Umbilical cord (tissue), 2 donors: ENCODE measurements at places on chromosomes 6 and 20. TPM values are rescaled to one million over a fixed set of nuclear protein-coding genes. Genes with fewer than 3 reads are reported as not detected.
A peak's percentile ranks its signal among the peaks of the same experiment; 100 is the strongest.

DNA sequence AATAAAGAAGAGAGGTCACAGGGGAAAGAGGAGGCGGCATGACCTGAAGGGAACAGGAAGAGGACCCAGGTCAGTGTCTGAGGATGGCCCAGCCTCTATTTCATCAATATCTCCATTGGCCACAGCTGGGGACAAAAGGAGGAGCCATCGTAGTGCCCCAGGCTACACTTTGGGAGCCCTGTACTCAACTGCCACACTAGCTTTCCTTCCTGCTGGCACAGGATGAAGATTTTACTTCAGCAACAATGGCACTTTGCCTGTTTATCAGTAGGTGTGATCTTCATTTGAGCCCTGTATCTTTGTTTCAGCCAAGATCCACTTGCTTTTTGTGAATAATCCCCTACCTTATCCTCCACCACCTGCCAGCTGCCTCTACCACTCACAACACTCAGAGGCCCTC, 35.4 kb upstream of the RCAN2 start:
- no peak for DNase-seq

GRCh38 chr20:10987651-10988383, 314.0 kb upstream of the JAG1 start:
- no peak for DNase-seq

- no peak for DNase-seq
These were observed 9.6 kb downstream of the ZNF318 start for GRCh38 chr6:43359831-43360230.

- no peak for DNase-seq
These were observed 36.4 kb downstream of the XRN2 start for GRCh38 chr20:21339499-21339898.

- no peak for DNase-seq
These were observed 75.7 kb upstream of the PTCHD4 start for GRCh38 chr6:48186746-48187145.

- DNase-seq = no peak
These were observed 28.5 kb upstream of the CCR6 start for GRCh38 chr6:167094436-167094819.

The PLG gene
- total RNA-seq = 5.3 TPM

The CDKN1A gene
- total RNA-seq = 34.2 TPM

- DNase-seq = peak; percentile 99
These were observed 109.9 kb downstream of the NOL4L start for GRCh38 chr20:32474967-32475811.

The SIRPD gene
- total RNA-seq = 4.3 TPM

- DNase-seq = peak; percentile 23
These were observed 1.9 kb upstream of the ELOVL4 start for GRCh38 chr6:79949233-79949632.

The THBS2 gene
- 238 TPM for total RNA-seq

GRCh38 chr6:17281497-17282481, 628 bp downstream of the RBM24 start:
- peak; percentile 15 for DNase-seq

DNA sequence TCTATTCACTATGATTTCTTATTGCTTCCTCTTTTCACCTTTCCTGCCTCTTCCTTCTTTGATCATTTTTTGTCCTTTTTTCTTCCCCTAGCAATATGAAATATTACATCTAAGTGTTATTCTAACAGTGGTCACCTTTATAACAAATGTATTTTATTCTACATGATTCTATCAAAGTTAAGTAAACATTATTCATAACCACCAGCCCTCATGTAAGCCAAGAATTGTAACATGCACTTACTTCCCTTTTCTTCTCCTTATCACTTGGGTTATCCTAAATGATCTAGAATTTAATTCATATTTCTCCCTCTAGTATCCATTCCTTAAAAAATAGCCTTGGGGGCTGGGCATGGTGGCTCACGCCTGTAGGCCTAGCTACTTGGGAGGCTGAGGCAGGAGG, 88.3 kb upstream of the SLC22A23 start:
- no peak for DNase-seq

- no peak for DNase-seq
These were observed 3.9 kb upstream of the BPIFA2 start for GRCh38 chr20:33163856-33164762.

DNA sequence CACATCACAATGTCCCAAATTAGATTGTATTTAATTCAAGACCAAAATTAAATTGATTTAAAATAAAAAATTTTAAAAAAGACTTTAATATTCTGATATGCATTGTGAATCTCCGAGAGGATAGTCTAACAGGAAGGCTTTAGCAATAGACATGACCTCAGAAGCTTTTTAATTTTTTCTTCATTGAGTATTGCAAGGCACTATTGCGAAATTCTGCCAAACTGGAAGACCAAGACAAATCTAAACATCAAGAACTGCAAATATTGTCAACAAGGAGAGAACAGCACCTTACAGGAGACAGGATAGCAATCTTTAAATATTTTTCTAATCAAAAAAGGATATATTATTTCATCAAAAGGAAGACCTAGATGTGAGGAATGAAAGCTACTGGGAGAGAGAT, 56.9 kb downstream of the BMP5 start:
- no peak for DNase-seq

DNA sequence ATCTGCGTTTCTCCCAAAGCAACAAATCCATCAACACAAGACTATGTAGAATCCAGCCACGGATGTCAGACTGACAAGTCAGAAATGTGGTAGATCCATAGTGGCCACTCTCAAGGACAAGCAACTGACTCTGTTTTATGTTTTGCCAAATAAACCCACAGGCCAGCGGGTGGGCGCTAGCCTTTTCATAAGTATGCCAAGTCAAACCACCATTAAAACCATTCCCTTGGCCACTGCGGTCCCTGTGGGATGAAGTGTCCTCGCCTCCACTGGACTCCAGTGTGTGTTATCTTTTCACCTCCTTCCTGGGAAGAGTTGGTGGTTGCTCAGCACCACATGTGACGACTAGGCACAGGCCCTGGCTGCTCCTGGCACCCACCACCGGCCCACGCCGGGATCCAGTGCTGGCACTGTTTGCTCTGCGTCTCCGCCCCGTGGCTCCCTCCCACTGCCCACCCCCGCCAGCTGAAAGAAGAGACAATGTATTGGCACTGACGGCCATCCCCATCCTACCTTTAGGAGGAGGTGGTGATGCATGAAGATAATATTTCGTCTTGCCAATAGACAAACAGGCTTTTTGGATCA, 103.4 kb downstream of the FOXC1 start:
- DNase-seq = no peak

The KIF13A gene
- 51.3 TPM for total RNA-seq

- DNase-seq = no peak
These were observed 84.1 kb downstream of the PRDM1 start for GRCh38 chr6:106170030-106170791.

DNA sequence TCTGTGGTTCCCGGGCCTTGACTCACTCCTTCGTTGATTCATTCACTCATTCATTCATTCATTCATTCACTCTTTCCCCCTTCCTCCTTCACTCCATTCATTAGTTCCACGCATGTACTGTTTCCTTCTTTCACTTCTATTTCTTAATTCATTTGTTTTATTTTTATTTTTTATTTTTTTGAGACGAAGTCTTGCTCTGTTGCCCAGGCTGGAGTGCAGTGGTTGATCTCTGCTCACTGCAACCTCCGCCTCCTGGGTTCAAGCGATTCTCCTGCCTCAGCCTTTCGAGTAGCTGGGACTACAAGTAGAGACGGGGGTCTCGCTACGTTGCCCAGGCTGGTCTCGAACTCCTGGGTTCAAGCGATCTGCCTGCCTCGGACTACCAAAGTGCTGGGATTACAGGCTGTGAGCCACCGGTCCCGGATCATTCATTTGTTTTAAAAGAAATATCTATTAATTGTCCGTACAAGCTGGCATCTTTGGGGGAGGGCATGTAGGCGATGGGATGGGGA, 427 bp upstream of the NFKBIE start:
- DNase-seq = no peak

The MLIP gene
- total RNA-seq = 2.9 TPM

GRCh38 chr6:31620586-31621319, at the start of gene PRRC2A:
Gene PRRC2A, plus strand, starts transcription at chr6:31620715. Its CDS starts 2,075 bp downstream, at chr6:31622790.
- no peak for DNase-seq
